Pericardium fibroblast (primary cell): ENCODE measurements at places on chromosomes 5 and 9. TPM values are rescaled to one million over a fixed set of nuclear protein-coding genes. Genes with fewer than 3 reads are reported as not detected.

PCDHB4 gene
- 0.35 and 0.94 TPM in 2 replicates for total RNA-seq

STPG3 gene
- not detected in 2 replicates for total RNA-seq

NDUFS6 gene
- total RNA-seq: 42.6 and 77.8 TPM in 2 replicates

PSD2 gene
- total RNA-seq: under 0.01 TPM in 1 of 2 replicates, not detected in the other

ERCC8 gene
- 11.6 and 14.6 TPM in 2 replicates for total RNA-seq

SPINK7 gene
- total RNA-seq: not detected in 2 replicates

PCDHGB3 gene
- 0.58 and 1.8 TPM in 2 replicates for total RNA-seq

SLC36A2 gene
- not detected in 2 replicates for total RNA-seq

ARHGEF37 gene
- total RNA-seq: 0.43 and 3.2 TPM in 2 replicates

GPR150 gene
- 0.26 and 0.58 TPM in 2 replicates for total RNA-seq

GALNT12 gene
- total RNA-seq: 3.3 and 7.8 TPM in 2 replicates

CDHR2 gene
- not detected in 2 replicates for total RNA-seq

HMMR gene
- 1.5 and 6.4 TPM in 2 replicates for total RNA-seq

TENT4A gene
- 8.5 and 15.7 TPM in 2 replicates for total RNA-seq

ZDHHC11B gene
- not detected in 2 replicates for total RNA-seq

KCNV2 gene
- not detected in 2 replicates for total RNA-seq

IFNA13 gene
- not detected in 2 replicates for total RNA-seq

ANKRD31 gene
- under 0.01 and 0.09 TPM in 2 replicates for total RNA-seq

KCNT1 gene
- not detected in 2 replicates for total RNA-seq

PAIP1 gene
- total RNA-seq: 70.7 and 88.1 TPM in 2 replicates

CEL gene
- 0.26 and 0.70 TPM in 2 replicates for total RNA-seq

SEMA5A gene
- 5.3 and 22.8 TPM in 2 replicates for total RNA-seq

BARHL1 gene
- total RNA-seq: not detected in 2 replicates

RNF183 gene
- not detected in 2 replicates for total RNA-seq

SET gene
- 228 and 233 TPM in 2 replicates for total RNA-seq

ADAMTS16 gene
- total RNA-seq: not detected in 2 replicates

FYB1 gene
- 0.09 TPM in 1 of 2 replicates, not detected in the other for total RNA-seq

QRFP gene
- not detected in 2 replicates for total RNA-seq

TAF11L10 gene
- total RNA-seq: not detected in 2 replicates

FOXD4 gene
- 0.70 TPM in 1 of 2 replicates, not detected in the other for total RNA-seq

PPWD1 gene
- 14.7 and 35.7 TPM in 2 replicates for total RNA-seq

PCDHB13 gene
- total RNA-seq: 0.35 and 0.43 TPM in 2 replicates

BSPRY gene
- not detected in 2 replicates for total RNA-seq

NR5A1 gene
- total RNA-seq: not detected in 2 replicates

FAM81B gene
- total RNA-seq: not detected in 2 replicates

CMYA5 gene
- 0.23 and 0.94 TPM in 2 replicates for total RNA-seq

LIFR gene
- 38.8 and 61.7 TPM in 2 replicates for total RNA-seq

PCDHA8 gene
- total RNA-seq: 0.09 TPM in 1 of 2 replicates, not detected in the other

ZNF454 gene
- 1.5 and 2.0 TPM in 2 replicates for total RNA-seq

PKD2L2 gene
- total RNA-seq: not detected in 2 replicates

TMEM252 gene
- total RNA-seq: not detected in 2 replicates

DHX29 gene
- 20.9 and 21.5 TPM in 2 replicates for total RNA-seq

SLC27A6 gene
- total RNA-seq: 0.51 TPM in 1 of 2 replicates, not detected in the other

CDKN2B gene
- total RNA-seq: 8.9 and 21.8 TPM in 2 replicates

SPINK13 gene
- not detected in 2 replicates for total RNA-seq

RNF44 gene
- total RNA-seq: 7.2 and 7.7 TPM in 2 replicates

ZMYND19 gene
- total RNA-seq: 19.2 and 26.3 TPM in 2 replicates

CD14 gene
- total RNA-seq: 0.17 and 4.3 TPM in 2 replicates

WDR31 gene
- 0.47 and 1.6 TPM in 2 replicates for total RNA-seq
